ENCODE measurements at places on chromosomes 5 and 9.

GRCh38 chr5:178572617-178573016, 17.6 kb downstream of the COL23A1 start:
- no peak for DNase-seq

DNA sequence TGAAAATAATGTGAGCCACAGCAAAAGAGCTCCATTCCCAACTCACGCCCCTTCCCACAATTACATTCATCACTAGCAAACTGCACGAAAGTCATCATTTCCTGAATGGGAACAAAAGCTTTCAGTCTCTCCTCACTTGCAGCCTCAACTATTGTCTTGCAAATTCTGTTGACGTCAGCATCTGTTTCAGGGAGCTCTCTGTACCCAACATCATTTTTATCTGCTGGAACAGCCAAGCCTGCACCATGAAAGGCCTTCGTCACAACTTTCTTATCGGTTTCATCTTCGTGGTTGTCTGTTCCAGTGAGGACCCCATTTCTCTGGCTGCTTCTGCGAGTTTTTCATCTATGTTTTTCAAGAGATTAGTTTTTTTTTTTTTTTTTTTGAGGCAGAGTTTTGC, 14.3 kb upstream of the RNF130 start:
- DNase-seq, result no peak

GRCh38 chr5:58921159-58921558, 338.3 kb downstream of the RAB3C start:
- DNase-seq, result no peak

- no peak for DNase-seq
Observed at GRCh38 chr5:135207866-135208265, 173.8 kb upstream of the PITX1 start.

- no peak for DNase-seq
Observed at GRCh38 chr9:84841931-84842330, 172.4 kb downstream of the NTRK2 start.
